SW 1271 (cell line): ENCODE measurements at places on chromosomes 11 and 22.

DNA sequence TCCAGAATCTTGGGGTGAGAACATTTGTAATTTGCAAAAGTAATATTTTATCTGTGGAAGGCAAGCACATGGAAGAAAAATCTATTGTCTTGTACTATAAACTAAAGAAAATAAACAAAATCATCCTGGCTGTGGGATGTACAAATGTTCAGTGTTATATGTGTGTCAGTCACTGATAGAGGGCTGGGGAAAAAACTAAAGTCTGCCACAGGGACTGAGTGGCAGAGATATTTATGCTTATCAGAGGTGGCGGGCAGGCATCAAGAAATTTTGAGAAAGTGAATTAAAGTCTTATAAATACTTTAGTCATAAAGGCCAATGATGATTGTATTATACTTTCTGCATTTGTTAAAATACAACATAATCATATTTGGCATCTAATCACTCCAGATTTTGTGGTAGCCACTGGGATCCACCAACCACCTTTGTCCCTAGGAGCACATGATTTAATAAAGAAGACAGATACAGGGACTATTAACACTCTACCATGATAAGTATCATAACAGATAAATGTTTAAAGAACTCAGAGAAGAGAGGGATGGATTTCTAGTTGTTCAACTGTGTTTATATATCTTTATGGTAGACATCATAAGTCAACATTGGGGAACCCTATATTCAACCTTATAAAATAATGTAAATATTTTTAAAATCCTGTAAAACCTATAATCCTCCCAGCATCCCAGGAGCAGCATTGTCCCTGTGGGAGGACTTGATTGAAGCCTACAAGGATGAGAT, 2.6 kb upstream of the ENDOD1 start:
- DNase-seq, result no peak

DNA sequence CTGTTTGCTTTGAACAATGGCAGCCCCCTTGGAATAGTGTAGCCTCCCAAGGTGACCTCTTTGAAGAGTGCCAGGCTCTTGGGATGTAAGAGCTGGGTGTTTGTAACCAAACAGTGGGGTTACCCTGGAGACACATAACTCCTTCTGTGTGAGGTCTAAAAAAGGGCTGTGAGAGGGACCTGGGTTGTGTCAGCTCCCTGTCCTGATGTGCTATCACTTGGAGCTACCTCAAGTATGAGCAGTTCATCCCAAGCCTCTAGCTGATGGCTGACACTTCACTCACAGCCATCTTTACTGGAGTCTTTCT, 40.2 kb downstream of the TSPAN18 start:
- DNase-seq, result no peak

GRCh38 chr11:119745776-119746535, 17.0 kb upstream of the NECTIN1 start:
- DNase-seq, result no peak

GRCh38 chr11:68610452-68611116, 73.8 kb upstream of the GAL start:
- DNase-seq, result no peak

GRCh38 chr11:126214841-126215240, 3.3 kb downstream of the FAM118B start:
- DNase-seq, result no peak

DNA sequence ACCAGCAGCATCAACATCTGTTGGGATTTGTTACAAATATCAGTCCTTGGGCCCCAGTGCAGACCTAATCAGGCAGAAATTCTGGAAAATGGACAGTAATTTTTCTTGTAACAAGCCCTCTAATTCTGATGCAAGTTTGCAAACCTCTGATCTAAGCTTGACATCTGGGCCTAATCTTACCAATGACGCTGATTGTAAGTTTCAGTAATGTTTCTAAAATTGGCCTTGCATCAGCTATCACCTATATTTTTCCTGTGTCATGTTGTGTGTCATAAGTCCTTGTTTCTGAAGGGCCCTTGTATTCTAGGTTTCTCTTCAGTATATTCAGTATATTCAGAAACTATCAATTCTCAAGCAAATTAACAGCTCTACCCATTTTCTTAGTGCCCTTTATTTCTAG, 36.4 kb downstream of the ZNF215 start:
- no peak for DNase-seq

DNA sequence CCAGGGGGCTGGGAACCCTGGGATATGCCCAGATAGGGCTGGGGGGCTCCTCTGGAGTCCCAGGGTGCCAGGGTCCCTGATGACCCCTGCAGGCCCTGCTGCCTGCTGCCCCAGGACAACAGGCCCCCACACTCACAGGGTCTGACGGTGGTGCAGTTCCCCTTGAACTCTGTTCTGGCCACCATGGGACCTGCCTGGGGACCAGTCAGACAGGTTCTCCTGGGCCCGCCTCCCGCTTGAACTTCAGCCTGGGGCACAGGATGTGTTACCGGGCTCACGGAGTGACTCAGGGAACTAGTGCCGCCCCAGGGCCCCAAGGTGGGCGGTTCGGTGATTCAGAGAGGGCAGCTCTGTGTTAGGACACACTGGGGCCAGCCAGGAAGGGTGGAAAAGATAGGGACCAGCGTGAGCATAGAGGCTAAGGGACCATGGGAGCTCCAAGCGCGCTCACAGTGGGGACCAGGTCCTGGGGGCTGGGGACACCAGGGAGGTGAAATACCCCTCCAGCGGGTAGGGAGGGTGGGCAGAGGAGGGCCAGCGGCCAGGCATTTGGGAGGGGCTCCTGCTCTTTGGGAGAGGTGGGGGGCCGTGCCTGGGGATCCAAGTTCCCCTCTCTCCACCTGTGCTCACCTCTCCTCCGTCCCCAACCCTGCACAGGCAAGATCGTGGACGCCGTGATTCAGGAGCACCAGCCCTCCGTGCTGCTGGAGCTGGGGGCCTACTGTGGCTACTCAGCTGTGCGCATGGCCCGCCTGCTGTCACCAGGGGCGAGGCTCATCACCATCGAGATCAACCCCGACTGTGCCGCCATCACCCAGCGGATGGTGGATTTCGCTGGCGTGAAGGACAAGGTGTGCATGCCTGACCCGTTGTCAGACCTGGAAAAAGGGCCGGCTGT, 21.5 kb upstream of the TXNRD2 start:
- peak; percentile 57 for DNase-seq

- no peak for DNase-seq
Observed at GRCh38 chr11:33545931-33546330, 154.7 kb downstream of the C11orf91 start.

DNA sequence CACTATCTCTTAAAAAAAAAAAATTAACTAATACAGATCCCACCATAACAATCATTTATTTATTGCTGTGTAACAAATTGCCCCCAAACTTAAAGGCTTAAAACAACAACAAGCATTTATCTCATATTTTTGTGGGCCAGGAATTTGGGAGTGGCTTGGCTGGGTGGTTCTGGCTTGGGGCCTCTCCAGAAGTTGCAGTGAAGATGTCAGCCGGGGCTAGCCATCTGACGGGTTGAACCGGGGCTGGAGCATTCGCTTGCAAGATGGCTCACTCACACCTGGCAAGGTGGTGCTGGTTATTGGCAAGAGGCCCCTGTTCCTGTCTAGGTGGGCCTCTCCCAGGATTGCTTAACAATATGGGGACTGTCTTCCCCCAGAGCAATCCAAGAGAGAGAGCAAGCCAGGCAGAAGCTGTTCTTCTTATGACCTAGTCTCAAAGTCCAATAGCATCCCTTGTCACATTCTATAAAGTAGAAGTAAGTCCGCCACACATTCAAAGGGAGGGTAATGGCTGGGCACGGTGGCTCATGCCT, 29.5 kb downstream of the ACO2 start:
- no peak for DNase-seq

DNA sequence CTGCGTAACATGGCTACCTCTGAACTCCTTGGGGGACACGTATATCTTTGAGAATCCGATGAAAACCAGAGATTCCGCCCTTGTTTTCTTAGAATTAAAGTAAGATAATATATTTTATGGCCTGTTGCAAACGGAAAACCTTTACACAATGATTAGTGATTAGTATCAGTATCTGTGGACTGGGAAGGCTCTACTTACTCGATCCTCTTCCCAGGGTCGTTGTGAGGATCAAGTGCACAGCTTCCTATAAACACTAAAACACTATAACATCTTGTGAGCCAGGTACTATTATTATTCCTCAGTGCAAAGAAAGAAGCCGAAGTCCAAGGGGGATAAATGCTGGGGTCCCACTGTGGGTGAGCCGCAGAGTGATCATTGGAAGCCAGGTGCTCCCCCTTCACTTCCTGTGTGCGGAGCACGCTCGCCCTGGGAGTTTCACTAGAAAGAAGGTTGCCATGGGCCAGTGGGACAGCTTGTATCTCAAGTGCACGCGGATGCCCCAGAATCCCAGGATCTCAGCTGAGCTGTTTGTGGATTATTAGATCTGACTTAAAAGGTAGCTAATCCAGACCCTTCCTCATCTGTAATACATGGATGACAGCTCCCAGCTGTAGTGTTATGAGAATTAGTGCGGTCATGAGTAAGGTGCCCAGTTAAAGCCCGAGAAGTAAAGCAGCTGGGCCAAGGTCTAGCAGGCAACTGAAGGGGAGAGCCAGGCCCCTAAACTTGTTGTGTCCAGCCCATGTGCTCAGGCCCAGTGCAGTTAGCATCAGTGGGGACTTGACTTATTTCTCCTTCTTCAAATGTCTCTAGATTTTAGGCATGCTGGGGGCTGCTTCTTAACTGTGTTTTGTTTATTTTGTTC, 839 bp downstream of the CBY1 start:
- peak; percentile 12 for DNase-seq

GRCh38 chr11:78961247-78961646, 386.6 kb upstream of the NARS2 start:
- no peak for DNase-seq

- no peak for DNase-seq
Observed at GRCh38 chr22:43828998-43829782, 17.1 kb upstream of the EFCAB6 start.

DNA sequence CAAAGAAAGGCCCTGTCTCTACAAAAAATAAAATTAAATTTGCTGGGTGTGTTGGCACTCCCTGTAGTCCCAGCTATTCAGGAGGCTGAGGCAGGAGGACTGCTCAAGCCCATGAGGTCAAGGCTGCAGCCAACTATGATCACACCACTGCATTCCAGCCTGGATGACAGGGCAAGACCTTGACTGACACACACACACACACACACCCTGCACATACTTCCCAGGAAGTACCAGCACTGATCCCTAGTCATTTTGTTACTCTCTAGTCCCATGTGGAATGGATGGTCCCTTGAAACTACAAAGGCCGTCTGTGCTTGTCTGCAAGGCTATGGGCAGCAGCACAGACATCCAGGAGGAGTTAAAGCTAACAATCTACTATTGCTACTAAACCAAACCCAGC, 59.7 kb upstream of the CYP2D6 start:
- DNase-seq, result no peak

DNA sequence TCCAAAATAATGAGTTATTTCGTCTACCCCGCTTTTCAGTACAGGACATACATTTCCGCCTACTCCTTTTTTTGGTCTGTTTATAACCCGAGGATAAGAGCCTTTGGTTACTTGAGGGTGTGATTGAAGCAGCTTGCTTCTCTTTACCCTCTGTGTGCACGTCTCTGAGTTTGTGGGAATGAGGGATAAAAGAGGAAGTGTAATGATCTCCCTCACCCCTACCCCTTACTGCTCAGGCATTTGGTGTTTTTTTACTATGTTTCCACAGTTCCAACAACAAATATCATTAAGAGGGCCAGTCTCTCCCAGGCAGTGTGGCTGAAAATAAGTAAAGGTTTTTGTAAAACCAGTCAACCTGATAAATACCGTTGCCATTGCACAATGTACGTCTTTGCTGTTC, 83.2 kb upstream of the GAL start:
- DNase-seq, result no peak

DNA sequence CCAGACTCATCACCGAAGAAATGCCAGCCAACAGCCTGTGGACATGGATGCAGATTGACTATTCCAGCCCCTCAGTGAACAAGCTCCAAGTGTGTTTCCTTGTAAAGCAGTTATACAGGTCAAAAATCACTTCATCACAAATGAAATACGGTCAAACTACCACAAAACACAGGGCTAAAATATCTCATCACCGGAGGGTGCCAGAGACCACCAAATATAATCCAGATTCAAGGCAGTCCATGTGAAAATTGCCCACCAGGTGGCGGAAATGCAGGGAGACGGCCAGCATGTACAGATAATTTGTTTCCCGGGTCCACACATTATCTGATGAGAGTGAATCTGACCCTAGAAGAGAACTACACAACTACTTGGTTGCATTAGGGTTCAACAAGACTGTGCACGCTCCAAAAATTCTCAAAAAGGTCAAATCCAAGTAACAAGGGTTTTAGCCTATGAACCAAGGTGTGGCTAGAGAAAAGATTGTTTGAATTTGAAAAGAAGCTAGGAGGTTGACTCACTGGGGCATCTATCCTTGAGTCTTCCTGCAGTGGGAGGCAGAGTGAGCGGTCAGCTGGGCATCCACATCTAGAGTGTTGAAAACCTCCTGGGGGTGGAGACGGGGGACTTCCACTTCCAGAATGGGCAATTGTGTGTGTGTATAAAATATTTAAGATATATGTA, 71.7 kb downstream of the IGLL5 start:
- DNase-seq, result peak; percentile 57

DNA sequence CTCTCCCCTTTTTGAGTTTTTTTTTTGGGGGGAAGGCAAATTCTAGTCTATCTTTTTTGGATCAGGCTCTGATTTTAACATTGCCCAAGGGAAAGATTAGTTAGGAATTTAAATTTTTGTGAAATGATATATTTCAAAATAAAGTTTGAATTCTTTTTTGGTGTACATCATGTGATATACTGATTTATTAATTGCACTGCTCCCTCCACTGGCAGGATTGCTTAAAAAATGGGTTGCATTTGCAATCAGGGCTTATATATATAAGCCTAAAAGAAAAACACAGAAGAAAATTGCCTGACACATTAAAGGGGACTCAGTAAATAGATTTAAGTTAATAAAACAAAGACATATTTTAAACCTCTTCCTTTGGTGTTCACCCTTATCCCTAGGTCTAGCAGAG, 1.2 kb downstream of the DYNC2H1 start:
- peak; percentile 66 for DNase-seq
